ENCODE measurements at places on chromosomes 1 and 21.

DNA sequence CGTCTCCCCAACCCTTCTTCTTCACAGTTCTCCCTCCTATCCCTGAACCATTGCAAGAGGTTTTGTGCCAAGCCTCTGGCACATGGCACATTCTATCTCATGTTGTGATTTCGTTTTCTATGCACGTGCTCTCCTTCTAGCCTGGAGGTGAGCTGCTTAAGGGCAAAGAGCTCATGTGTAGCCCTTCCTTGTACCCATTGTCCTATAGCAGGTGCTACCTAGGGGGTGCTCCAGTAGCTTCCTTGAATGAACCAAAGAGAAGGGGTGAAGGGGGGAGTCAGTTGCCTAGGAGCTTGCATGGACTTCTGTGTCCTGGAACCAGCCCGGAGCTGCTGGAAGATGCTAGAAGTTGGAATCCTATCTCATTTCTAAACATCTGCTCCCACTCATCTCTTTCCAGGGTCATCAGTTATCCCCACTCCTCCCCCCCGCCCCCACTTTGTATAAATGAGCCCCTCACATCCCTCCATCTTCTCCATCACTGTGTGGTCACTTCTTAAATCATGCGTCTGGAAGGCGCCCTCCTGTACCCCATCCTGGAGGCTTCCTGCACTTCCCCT lies 535 bp upstream of the DISC1 start:
- no peak for DNase-seq

- no peak for DNase-seq
These were observed 555.0 kb upstream of the PLXNA2 start for GRCh38 chr1:208799186-208799585.

GRCh38 chr1:93447481-93448291 lies at the start of gene FNBP1L:
Gene FNBP1L (plus strand): TSS chr1:93448118. CDS start chr1:93448282, 164 bp downstream.
- peak; percentile 11 for DNase-seq

GRCh38 chr1:167697667-167698141 lies 24.1 kb upstream of the MPZL1 start:
- DNase-seq, result no peak

- no peak for DNase-seq
These were observed 287.9 kb downstream of the LRRIQ3 start for GRCh38 chr1:73910062-73910461.

GRCh38 chr1:81330521-81330920 lies 470.2 kb upstream of the ADGRL2 start:
- DNase-seq, result no peak

GRCh38 chr1:226778657-226779058 lies 39.6 kb upstream of the ITPKB start:
- no peak for DNase-seq

GRCh38 chr1:180144659-180145357 lies 9.9 kb upstream of the QSOX1 start:
- DNase-seq, result no peak

- DNase-seq, result no peak
These were observed 110.8 kb downstream of the PSMG1 start for GRCh38 chr21:39072468-39072867.

DNA sequence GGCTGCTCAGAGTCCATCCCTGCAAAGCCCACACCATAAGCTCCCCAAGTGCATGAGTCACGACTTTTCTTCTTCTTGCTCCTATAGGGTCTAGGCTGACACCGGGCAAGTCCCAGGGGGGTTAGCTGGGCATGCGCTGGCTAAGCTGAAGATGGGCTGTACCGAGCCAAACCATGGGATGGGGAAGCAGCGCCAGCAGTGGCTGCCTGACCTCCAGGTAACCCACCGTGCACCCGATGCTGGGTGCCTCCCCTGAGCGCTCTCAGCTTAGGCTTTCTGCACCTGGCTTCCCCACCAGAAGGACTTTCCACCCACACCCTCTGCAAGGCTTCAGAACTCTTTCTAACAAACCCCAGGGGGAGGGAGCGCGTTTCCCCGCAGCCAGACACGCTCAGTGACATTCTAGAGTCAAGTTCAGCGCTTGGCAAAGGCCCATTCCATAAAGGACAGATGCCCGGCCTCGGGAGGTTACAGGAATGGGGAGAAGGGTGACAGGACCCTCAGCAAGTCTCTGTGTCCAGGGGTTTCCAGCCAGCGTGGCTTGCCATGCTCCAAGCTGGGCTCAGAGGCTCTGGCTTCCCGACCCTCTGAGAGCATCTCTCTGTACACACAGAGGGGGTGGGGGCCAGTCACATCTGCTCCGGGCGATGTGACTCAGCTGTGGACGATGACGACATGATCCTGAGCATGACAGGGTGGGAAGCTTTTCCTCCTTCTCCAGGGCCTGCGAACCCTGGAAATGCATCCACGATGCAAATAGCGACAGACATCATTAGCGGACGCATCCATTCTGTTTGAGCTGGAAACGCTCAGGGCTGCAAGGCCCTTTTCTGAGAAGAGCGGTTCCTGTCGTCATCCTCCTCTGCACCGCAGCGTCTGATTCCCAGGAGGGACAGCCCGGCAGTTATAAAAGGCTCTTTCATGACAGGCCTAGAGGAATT lies 107.8 kb downstream of the SIK1 start:
- no peak for DNase-seq

DNA sequence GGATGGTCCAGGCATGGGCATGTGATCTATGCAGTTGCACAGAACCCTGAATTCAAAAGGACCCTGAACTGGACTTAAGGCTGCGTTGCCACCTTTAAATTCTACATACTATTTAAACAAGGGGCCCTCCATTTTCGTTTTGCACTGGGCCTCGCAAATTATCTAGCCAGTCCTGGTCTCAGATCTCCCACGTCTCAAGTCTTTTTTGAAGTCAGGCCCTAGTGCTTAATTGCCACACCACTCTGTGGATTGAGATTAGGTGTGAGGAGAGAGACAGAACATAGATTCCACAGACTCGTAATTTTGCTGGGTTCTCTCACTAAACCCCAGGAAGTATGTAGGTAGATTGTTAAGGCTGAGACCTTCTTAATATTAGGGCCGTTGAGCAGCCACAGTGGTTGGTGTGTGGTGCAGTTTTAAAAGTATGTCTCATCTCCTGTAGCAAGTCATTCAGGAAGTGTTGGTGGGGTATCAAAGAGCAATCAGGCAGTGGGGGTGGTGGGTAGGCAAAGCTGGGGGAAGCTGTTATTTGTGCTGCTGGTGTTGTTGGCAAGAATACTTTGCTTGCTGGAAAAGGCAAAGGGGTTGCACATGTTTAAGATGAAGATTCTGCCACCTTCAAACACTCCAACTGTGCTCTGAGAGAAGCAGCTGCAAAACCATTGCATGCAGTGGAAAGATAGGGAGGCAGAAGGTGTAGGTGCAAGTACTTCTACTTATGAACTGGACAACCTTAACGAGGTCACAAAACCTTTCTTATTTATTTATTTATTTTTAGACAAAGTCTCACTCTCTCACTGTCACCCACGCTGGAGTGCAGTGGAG lies 11.2 kb downstream of the CD84 start:
- DNase-seq, result peak; percentile 36

DNA sequence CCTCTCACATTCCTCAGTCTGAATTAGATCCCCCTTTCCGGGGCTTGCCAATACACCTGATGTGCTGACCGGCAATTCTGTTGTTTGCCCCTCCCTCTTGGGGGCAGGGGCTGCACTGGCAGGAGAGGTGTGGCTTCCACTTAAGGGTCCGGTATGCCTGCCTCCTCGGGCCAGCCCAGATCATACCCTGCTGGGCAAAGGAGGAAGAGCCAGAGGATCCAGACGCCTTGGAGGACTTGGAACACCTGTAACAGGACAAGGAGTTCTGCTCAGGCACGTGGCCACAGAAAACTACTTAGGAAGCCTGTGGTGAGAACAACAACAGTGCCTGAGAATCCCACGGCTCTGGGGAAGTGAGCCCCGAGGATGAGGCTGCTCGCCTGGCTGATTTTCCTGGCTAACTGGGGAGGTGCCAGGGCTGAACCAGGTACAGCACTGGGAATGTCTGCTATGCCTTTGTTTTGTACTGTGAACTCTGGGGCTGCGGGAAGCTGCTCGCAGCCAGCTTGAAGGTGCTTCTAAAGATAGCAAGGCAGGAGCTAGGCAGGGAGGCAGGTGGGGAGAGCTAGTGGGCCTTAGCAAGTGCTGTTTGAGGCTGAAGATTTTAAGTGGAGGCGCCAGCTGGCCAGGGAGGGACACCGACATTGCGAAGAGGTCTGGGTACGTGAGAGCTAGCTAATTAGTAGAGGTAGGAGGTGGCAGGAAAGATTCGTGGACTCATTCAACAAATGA lies at the start of gene SMPDL3B:
TSS of gene SMPDL3B (plus strand) at position 183 of the 732 bp plus-strand sequence. CDS start at position 367, 184 bp downstream.
- DNase-seq, result no peak

DNA sequence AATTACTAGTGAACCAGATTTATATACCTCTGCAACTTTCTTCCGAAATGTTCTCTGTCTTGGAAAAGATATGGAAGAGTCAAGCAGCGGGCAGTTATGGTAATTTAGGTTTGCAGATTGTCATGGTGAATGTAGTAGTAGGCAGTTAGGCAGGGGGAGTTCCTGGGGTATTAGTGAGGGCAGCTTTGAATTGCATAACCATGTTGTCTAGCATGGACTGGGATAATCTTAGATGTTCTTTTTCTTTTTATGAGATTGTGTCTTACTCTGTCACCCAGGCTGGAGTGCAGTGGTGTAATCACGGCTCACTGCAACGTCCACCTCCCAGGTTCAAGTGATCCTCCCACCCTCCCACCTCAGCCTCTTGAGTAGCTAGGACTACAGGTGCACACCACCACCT lies 25.0 kb downstream of the MACF1 start:
- DNase-seq, result no peak

GRCh38 chr1:6523566-6523965 lies 30.7 kb downstream of the NOL9 start:
- DNase-seq, result no peak

- DNase-seq, result no peak
These were observed 1512.5 kb upstream of the B3GALT2 start for GRCh38 chr1:194698908-194699318.

GRCh38 chr1:53608071-53608470 lies 130.9 kb downstream of the GLIS1 start:
- DNase-seq, result no peak

DNA sequence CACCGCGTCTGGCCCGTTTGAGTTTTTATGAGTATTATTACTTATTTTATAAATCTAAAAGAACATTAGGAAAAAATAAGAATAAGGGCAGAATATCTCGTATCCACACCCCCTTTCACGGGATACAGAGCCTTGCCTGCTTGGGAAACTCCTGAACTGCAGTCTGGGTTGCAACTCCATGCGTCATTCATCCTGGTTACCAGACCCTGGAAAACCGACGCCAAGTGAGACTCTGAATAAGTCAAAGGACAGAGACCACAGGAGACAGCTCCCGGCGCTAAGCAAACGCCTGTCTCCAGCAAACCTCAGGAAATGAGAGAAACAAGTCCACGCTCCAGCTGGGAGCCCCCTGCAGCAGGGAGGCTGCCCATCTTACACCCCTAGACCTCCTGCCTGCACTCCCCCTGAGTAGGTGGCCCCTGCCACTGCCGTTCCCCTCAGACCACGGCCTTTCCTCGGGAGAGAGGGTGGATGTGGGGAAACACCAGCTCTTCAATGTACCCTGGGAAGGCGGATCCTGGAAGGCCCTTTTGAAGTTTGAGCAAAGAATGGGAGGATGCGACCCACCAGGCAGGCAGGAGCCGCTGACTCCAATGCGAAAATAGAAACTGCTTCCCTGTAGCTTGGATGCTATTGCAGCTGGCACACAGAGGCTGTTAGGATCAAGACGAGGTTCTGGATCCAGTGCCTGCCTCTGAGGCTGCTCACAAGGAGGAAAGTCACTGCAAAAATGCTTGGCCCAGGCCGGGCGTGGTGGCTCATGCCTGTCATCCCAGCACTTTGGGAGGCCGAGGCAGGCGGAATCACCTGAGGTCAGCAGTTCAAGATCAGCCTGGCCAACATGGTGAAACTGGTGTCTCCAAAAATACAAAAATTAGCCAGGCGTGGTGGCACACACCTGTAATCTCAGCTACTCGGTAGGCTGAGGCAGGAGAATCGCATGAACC lies 37.7 kb upstream of the GPR157 start:
- no peak for DNase-seq

- no peak for DNase-seq
These were observed 1.2 kb upstream of the SLC25A33 start for GRCh38 chr1:9537863-9538668.

DNA sequence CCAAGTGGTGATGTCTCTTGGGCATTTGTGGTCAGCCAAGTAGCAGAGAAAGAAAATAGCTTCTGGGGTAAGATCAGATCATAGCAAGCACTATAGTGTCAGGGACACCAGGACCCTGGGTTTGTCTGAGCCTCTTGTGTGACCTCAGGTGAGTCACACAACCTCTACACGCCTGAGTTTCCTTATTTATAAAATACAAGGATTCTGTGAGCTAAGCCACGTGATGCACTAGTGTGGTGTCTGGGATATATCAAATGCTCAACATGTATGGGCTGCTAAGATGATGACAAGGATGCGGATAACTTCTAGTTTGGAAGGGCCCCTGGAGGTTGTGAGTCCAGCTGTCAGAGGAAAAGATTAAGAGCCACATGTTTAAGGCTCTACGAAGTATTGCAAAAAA lies 24.5 kb upstream of the ZNF436 start:
- no peak for DNase-seq

DNA sequence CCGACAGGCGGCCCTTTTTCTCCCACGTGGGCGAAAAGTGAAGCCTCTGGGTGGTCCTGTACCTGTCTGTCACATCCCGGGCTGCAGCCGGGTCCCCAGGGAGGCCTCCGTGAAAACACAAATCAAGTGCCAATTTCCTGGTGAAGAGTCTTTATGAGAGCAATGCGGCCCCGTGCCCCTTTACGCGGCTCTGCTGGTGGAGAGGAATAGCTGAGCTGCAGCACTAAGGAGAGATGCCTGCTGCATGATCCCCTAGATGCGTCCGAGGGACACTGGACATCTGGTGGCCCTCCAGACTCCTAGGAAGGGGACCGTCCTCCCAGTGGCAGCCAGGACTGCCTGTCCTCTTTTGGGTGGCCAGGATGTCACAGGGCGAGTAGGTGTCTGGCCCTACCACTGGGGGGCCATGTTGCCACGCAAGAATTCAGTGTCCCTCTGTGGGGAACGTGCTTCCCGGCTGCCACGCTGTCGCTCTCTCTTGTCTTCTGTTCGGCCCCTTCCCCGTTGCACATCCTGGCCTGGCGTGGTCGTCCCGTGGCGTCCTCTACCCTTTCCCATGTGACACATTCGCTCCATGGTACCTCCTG lies 38.7 kb downstream of the COL18A1 start:
- DNase-seq, result no peak

DNA sequence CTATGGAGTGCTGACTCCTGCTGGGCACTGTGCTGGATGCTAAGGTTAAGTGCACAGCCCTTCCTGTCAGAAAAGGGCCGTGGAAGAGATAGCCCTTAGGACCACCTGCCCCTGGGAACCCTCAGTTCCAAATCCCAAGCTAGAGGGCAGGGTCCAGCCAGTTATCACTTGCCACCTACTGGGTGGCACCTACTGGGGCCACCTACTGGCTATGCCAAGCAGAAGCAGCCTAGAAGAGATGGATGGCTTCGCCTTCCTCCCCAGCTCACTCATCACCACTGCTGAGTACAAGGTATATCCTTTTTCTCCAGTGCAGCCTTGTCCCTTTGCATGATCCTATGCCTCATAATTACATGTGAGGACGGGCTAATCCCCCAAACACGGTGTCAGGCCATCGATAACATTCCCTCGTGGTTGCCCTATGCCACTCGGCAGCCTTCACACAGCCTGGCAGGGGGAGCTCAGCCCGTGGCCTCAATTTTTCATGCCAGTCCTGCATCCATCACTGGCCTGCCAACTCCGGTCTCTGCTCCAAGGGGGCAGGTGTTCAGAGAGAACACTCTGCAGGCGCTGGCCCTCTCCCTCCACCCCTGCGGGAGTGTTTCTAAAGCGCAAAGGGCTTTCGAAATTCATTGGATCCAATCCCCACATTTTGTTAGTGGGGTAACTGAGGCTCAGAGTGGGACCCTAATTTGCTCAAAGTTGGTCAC lies 49.0 kb downstream of the SYT2 start:
- DNase-seq, result no peak
